ENCODE measurements at places on chromosomes 13 and 19. TPM values are rescaled to one million over a fixed set of nuclear protein-coding genes. Genes with fewer than 3 reads are reported as not detected.

- DNase-seq: no peak
Observed at GRCh38 chr13:101489643-101490405, 37.3 kb downstream of the ITGBL1 start.

Gene PSG7
- not detected for total RNA-seq

DNA sequence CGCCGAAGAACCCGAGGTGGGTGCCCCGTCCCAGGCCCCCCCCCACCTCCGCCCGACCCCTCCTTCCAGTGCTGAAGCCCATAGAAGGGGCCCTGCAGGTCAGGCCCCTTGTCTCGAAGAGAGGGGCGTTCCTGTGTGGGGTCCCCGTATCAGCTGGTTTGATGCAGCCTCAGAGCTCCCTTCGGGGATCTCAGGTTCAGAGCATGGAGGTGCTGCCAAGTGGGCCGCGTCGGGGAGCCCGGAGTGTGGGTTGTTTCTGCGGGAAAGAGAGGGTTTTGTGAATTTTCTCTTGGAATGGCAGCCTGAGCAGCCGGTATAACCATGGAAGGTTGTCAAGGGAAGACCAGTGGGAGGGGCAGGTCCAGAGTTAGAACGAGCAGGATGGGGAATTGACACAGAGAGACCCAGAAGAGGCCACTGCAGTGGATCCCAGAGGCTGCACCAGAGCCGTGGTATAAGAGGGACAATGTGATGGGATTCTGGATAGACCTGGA lies 384 bp downstream of the TRAPPC2B start:
- DNase-seq: no peak

GRCh38 chr13:36030670-36031331 lies 100.4 kb downstream of the DCLK1 start:
- no peak for DNase-seq

DNA sequence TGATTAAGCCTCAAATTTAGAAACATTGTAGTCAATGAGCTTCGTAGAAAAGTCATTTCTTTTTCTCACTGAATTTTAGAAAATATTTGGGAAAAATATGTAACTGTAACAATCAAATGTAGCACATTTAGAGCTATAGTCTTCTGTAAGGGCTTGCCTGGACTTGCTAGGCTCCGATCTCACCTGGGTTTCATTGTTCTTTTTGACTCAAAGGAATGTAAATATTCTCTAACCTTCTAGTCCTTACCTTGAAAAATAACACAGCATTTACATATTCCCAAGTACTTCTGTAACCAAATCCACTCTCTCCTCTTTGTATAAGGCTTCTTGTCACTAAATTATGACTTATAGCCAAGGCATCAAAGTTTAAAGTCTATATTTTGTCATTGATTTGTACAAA lies 2.9 kb upstream of the UFM1 start:
- no peak for DNase-seq

GRCh38 chr13:49057176-49057575 lies 81.5 kb downstream of the FNDC3A start:
- no peak for DNase-seq

- DNase-seq: no peak
Observed at GRCh38 chr13:110662777-110663443, 43.0 kb downstream of the CARS2 start.

DNA sequence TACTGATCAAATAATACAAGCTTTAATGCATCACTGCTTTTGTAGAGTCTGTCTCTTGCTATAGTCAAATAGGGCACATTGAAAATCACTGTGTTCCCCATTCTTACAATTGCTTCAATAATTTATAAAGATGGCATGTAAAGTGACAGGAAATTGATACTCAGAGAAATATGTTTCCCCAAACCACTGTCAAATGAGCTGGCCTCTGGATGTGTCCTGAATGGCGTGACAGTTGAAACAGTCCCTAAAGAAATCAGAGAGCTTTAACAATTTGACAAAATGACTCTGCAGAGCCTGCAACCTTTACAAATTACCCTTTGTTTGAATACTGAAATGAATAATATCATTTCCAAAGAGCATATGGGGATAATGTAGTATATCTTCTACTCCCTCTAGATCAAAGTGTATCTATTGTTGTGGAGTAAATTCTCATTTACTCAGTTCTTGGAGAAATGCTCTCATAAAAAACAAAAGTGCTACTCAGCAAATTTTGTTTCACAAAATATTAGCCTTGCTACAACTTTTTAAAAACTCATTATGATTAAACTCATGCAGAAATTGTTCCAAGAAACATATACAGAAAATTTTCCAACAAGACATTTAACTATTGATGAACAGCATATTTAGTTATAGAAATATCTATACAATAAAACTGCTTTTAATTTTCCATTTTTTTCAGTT lies 763.2 kb upstream of the SPRY2 start:
- no peak for DNase-seq

GRCh38 chr13:111486801-111487200 lies 166.4 kb downstream of the TEX29 start:
- DNase-seq: no peak

DNA sequence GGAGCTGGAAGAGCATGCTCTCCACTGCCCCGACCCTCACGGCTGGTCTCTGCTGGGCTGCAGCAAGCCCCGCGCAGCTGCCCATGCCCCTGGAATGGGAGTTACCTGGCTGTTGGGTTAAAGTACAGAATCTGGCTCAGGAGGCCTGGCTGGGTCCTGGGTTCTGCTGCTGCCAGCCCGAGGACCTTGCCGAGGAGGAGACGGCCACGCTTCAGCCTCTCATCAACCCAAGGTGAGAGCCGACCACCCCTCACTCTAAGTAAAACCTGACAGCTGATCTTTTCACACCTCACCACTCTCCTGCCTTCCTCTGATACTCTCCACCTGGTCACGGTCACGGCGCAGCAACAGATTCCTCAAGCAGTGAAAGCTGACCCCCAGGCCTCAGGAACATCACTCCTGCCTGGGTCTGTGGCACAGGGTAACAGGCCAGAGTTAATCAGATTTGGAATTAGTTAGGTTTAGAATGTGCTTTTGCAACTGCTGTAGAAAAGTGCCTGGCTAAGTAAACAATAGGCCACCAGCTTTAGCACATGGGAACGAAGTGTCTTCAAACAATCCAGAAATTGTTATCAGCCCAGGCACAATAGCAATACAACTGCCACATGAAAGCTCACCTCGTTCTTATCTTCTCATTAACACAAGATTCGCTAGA lies 20.5 kb downstream of the RAB20 start:
- DNase-seq: no peak

GRCh38 chr13:59495936-59496512 lies 667.7 kb downstream of the DIAPH3 start:
- no peak for DNase-seq

GRCh38 chr19:15197275-15197941 lies 3.4 kb downstream of the NOTCH3 start:
- no peak for DNase-seq

DNA sequence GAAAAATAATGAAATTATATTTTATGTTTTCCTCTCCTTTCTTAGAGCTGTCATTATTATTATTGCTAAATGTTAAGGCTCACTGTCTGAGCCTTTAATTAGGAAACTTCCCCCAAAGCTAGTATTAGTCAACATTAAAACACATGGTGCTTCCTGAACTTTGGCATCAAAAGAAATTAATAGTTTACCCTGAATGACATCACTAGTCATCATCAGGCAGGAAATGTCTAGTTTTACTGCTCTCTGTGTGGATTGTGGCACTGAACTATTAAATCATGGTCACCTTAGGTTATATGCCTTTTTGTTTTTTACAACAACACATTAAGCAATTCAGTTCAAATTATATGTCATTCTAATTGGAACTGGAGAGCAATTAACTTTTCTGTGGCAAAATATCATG lies 595.5 kb downstream of the SLITRK1 start:
- DNase-seq: no peak

GRCh38 chr19:51111606-51112005 lies 3.4 kb upstream of the CTU1 start:
- peak; percentile 30 for DNase-seq

- DNase-seq: no peak
Observed at GRCh38 chr13:103557878-103558277, 491.7 kb upstream of the SLC10A2 start.

GRCh38 chr13:90645582-90645981 lies 701.9 kb upstream of the MIR17HG start:
- no peak for DNase-seq

Gene PPP1R15A
- 26.3 TPM for total RNA-seq

Gene PSG1
- total RNA-seq: not detected

Gene C1QTNF9
- total RNA-seq: not detected

DNA sequence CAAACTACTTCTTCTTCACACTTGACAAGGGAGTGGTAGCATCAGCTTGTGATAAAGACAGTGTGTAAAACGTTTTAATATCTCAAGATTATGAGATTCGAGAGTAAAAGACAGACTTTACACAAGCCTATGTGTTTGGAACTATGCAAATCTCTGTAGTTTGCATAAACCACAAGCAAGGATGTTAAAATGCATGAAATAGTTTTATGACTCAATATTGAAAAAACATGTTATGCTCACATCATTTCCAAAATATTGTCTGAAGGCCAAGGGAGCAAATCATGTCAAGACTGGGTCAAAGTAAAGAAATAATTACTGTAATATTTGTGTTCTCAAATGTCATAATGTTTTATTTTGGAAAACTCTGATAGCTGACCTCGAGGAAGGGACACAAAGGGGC lies 316.8 kb upstream of the KLF12 start:
- DNase-seq: no peak

GRCh38 chr13:97114651-97115050 lies 107.5 kb upstream of the MBNL2 start:
- no peak for DNase-seq

GRCh38 chr13:31328549-31329235 lies 128.9 kb downstream of the B3GLCT start:
- no peak for DNase-seq

- no peak for DNase-seq
Observed at GRCh38 chr13:105965910-105966309, 569.6 kb downstream of the EFNB2 start.

DNA sequence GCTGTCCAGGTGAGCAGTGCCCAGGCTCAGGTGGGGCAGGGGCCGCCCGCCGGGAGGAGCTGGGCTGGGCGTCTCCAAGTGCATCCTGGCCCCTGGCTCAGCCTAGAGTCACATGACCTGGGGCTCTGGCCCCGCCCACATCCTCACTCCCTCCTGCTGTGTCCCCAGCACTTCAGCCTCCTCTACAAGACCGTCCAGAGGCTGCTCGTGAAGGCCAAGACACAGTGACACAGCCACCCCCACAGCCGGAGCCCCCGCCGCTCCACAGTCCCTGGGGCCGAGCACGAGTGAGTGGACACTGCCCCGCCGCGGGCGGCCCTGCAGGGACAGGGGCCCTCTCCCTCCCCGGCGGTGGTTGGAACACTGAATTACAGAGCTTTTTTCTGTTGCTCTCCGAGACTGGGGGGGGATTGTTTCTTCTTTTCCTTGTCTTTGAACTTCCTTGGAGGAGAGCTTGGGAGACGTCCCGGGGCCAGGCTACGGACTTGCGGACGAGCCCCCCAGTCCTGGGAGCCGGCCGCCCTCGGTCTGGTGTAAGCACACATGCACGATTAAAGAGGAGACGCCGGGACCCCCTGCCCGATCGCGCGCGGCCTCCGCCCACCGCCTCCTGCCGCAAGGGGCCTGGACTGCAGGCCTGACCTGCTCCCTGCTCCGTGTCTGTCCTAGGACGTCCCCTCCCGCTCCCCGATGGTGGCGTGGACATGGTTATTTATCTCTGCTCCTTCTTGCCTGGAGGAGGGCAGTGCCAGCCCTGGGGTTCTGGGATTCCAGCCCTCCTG lies 16.8 kb upstream of the CELF5 start:
- DNase-seq: peak; percentile 8

DNA sequence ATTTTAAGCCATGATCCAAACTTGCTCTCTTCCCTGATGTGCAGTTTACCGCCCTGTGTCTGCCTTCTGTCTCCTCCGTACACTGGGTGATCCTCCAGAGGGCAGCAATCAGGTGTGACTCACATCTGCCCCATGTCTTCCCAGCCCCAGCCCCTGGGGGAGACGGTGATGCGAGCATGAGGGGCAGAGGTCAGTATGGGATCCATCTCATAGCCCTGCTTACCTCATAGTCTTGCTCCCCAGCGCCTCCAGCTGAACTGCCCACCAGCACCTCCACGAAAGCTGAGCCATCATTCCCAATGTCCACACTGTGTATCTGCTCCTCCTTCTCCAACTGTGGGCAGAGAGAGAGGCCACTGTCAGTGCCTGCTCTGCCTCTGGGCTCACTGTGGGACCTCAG lies 14.6 kb downstream of the XRCC1 start:
- peak; percentile 11 for DNase-seq

Gene BRME1
- 0.56 TPM for total RNA-seq

Gene ZNF763
- 1.8 TPM for total RNA-seq

GRCh38 chr13:76853481-76853880 lies 32.7 kb downstream of the KCTD12 start:
- DNase-seq: no peak

Gene ZFP14
- total RNA-seq: 3.0 TPM

DNA sequence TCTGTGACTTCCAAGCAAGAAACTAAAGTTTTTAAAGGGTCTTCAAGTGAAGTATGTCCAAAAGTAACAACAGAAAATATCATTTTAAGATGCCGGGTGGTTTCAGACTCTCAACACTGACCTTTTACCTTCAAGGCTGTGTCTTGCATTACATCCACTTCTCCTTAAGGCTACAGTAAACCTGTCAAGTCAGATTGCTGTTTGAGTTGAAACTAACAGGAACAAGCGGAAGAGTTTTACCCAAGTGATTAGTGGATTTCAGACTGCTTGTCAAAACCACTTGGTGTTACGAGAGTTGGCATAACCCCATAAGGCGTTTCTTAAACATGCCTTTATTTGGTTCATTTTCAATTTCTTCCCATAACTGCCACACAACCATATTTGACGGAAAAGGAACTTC lies 283.1 kb downstream of the DCT start:
- no peak for DNase-seq

- no peak for DNase-seq
Observed at GRCh38 chr13:99050983-99051488, 73.2 kb upstream of the DOCK9 start.

GRCh38 chr13:43058318-43058674 lies 34.9 kb downstream of the DNAJC15 start:
- DNase-seq: peak; percentile 57

Gene PTPRH
- 38.1 TPM for total RNA-seq

DNA sequence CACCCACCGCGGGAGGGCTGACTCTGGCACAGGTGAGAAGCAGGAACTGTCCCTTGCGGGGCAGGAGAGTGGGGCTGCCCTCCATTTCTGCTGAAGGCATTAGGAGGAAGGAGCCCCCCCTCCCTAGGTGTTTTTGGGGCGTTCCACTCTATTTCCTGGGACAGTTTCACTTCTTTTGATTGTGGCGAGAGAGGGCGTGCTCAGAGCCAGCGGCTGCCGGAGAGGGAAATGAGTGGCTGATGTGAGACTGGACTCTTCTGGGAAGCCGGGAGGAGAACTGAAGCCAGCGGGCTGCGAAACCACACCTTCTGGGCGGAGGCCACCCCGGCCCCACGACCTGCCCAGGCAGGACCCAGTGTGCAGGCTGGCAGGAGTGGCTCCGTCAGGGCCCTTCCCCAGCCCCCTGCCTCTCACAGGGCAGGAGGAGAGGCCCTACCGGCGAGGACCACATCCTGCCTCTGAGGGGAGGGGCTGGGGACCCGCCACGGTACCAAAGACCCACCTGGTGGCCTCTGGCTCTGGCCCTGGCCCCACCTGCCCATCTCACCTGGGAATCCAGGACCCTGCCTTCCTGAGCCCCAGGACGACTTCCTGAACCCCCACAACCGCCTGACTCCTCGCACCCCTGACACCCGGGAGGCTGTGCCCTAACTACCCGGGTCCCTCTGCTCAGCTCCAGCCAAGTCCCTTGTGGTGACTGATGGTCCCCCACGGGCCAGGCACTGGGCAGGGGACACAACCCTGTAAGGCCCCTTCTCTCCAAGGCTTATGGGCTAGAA lies 25.9 kb downstream of the MPND start:
- DNase-seq: no peak

Gene BRCA2
- total RNA-seq: 11.4 TPM
